Stomach (tissue), 19 donors: ENCODE measurements at places on chromosomes 16 and 17. TPM values are rescaled to one million over a fixed set of nuclear protein-coding genes. Genes with fewer than 3 reads are reported as not detected.

Gene GCSH
- total RNA-seq = 25.9 TPM

Gene KLHL10
- not detected for total RNA-seq

Gene MYH4
- total RNA-seq = not detected

Gene RNF222
- not detected for total RNA-seq

Gene CCDC200
- total RNA-seq = not detected

Gene CACNG3
- total RNA-seq = not detected

Gene DCAF7
- 45.5 TPM for total RNA-seq

Gene DBF4B
- not detected for total RNA-seq

Gene SLC5A10
- not detected for total RNA-seq

Gene ADAD2
- total RNA-seq = not detected

DNA sequence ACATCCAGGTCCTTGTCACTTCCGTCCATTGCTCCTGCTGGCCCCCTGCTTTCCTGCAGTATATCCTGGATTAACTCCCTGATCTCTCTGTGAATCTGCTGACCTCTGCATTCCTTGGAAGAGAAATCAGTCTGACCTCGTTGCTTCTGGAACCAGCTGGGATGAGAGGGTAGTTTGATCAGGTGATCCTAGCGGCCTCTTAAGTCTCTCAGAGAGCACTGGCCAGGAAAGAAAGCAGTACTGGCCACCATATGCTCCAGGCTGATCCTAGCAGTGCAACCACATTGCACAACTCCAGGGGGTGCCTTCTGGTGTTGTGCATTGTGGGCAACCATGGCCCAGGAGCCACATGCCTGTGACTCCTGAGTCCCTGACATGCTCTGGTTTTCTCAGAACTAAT is 79.2 kb downstream of the ARHGAP23 start:
- no peak for DNase-seq

GRCh38 chr17:42193216-42193968 is 902 bp downstream of the GHDC start:
- no peak for DNase-seq

DNA sequence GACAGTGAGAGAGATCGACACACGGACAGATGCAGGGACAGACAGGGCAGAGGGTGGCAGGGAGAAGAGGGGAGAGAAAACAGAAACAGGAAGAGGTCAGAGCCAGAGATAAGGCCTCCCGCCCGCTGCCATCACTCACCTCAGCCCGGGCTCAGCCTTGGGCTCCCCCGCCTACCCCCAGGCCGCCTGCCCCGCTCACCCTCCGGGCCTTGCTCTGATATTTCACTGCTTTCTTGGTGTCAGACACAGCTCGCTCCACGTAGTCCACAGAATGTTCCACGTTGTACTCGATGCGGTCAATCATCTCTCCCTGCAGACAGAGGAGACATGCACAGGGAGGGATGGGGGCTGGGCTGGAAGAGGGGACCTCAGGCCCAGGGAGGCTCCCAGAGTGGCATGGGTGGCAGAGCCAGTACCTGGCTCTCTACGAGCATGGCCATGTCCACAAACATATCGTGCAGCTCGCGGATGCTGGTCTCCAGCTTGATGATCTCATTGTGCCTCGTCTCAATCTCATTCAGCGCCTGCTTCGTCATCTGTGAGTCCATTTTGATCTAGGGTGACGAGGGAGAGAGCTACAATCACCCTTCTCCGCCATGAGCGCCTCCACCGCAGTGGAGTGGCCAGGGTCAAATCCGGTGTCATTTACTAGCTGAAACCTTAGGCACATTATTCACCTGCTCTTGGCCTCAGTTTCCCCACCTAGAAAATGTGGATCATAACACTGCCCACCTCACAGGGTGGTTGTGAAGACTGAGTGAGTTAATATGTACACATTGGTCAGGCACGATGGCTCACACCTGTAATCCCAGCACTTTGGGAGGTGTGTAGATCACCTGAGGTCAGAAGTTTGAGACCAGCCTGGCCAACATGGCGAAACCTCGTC is 8.2 kb downstream of the HSD3B7 start:
- no peak for DNase-seq

DNA sequence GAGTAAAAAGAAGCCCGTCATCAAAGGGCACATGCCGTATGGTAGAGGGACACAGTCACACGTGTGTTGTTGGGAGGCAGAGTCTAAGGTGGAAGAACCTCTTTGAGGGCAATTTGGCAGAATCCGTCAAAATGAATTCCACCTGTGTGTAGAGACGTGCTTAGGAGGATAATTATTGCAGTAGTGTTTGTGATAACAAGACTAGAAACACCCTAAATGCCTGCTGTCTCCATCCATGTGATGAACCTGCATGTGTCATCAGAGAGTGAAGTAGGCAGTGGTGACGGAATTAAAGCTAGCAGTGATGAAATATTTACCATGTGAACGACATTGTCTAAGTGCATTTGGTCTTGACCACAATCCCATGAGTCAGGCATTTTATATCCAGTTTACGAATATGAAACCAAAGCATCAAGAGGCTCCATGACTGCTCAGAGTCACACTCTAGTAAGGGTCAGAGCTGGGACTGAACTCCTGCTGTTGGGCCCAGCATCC is 61.3 kb upstream of the ADORA2B start:
- no peak for DNase-seq

DNA sequence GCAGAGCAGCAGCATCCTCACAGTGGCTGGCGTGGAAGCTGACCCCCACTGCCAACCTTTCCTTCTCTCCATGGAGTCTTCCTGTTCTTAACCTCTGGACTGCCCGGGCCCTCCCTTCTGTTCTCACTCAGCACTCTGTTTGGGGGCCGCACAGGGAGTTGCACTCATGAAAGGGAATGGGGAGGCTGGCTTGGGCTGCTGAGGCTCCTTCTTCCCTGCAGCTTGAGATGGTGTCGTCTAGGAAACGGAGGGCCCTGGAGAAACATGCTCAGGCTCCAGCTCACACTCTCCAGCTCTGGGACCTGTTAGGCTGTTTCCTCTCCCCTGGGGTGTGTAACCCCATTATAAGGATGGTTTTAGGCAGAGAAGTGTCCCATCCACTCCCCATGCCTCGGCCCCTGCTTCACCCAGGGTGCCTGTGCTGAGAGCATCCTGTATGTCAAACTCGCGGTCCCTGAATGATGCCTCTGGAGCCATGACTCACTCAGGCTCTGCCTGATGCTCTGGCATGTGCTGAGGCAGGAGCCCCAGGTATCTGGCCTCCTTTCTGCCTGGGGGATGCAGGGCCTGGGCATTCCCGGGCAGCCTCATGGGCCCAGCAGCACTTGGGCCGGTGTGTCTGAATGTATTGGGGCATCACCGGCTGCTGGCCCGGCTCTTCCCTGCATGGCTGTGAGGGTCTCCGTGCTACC is 18.9 kb downstream of the TMEM94 start:
- peak; percentile 34 for DNase-seq

DNA sequence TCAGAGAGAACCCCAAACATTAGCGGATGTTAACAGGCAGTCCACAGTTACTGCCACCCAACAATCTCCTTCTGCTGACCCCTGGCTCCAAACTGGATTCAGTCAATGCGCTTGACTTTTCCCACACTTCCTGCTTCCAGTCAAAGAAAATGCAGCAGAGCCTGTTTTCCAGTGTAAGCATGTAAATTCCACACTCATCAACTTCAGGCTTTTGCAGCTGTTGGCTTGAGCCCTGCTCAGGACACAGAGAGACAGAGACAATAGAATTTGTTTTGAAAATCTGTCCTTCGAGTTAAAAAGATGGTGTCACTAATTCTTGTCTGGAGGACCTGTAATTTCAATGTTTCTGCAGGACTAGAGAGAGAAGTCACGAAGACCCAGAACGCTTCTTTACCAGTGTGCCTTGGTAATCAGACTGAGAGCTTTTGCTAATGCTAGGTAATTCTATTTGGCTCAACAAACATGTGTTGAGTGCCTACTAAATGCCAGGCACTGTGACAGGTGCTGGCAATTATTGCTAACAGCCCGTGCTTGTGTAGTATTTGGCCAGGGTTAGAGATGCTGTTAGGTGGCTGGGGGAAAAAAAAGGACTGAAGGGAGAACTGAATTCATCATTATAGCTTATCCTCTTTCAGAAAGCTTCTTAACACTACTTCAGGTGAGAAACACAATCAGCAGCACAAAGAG is 32.5 kb downstream of the HOXB1 start:
- peak; percentile 80 for DNase-seq

DNA sequence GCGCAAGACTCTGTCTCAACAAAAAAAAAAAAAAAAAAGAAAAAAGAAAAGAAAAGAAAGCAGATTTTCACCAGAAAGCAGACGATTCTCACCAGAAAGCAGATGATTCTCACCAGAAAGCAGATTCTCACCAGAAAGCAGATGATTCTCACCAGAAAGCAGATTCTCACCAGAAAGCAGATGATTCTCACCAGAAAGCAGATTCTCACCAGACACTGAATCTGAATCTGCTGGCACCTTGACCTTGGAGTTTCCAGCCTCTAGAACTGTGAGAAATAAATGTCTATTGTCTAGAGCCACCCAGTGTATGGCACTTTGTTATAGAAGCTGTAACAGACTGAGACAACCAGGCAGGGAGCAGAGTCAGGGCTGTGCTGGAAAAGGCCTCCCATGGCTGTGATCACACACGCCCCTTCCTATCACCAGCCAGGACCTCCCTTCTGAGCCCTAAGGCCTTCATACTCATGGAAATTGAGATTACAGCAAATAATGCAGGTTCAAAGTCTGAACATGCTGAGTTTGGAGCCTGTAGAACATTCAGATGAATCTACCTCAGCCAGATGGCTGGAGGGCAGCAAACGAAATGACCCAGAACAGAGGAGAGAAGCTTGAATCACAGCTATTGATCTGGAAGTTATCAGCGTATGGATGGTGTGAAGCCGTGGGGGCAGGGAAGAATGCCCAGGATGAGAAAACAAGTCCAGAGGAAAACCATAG is 309.3 kb downstream of the SLC39A11 start:
- no peak for DNase-seq

- DNase-seq = no peak
Measured at GRCh38 chr16:77540646-77541045, 105.8 kb upstream of the ADAMTS18 start.

DNA sequence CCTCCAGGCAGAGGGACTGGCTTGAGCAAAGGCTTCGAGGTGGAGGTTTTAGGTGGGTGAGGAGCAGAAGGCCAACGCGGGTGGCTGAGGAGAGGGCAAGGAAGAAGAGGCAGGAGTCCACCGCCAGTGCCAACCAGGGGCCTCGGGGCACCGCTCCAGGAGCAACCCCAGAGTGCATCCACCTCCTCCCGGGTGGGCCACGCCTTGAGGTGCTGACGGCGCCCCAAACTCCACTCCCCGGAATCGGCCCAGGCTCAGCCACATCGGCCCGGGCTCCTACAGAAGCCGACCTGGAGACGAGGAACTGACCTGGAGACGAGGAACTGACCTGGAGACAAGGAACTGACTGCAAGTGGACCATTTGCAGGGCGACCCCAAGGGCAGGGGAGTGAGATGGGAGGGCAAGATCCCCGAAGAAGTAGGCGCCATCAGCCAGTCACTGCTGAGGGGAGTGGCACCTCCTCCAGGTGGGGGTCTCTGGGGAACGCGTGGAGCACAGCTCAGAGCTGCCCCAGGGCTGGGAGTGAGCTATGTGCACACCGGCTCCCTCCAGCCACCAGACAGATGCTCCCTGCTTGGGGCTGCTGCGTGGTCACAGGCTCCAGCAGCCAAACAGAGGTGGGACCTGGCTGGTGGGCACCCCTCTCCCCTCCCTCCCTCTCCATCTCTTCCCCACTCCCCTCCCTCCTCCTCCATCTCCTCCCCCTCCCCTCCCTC is 29.2 kb upstream of the CBFA2T3 start:
- DNase-seq = no peak

DNA sequence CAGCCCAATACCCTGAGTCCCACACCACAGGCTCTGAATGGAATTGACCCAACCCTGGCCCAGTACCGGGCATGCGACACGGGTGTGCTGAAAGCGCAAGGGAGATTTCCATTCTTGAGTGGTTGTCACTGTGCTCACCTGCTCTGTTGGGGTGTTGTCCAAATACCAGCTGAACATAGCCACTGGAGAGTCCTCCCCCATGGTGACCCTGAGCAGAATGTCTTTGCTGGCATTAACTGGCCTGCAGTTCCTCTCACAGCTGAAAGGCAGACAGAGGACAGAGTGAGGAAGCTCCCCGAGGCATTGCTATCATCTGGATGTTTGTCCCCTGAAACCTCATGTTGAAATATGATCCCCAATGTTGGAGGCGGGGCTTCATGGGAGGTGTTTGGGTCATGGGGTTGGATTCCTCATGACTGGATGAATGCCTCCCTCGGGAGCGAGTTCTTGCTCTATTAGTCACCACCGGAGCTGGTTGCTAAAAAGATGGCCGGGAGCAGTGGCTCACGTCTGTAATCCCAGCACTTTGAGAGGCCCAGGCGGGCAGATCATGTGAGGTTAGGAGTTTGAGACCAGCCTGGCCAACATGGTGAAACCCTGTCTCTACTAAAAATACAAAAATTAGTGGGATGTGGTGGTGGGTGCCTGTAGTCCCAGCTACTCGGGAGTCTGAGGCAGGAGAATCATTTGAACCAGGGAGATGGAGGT is 57.3 kb upstream of the BCO1 start:
- peak; percentile 90 for DNase-seq

DNA sequence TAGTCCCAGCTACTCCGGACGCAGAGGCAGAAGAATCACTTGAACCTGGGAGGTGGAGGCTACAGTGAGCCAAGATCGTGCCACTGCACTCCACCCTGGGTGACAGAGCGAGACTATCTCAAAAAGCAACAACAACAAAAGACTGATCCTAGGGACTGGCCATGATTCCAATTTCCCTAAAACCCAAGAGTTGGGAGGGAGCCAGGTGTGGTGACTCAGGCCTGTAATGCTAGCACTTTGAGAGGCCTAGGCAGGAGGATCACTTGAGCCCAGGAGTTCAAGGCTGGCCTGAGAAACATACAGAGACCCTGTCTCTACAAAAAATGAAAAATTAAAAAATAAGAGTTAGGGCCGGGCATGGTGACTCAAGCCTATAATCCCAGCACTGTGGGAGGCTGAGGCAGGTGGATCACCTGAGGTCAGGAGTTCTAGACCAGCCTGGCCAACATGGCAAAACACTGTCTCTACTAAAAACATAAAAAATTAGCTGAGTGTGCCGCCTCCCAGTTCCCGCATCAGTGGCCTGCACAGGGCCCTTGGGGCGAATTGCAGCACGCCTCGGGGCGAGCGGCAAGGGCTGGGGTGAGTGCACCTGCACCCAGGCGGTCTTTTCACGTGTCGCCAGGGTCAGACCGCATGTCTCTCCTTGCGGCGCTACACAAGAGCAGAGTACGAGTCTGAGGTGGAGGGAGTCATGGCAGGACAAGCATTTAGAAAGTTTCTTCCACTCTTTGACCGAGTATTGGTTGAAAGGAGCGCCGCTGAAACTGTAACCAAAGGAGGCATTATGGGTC is 40.8 kb downstream of the CDH3 start:
- no peak for DNase-seq
